ENCODE measurements at places on chromosomes 7 and 10.

GRCh38 chr10:128863411-128863810 lies 603.6 kb upstream of the MGMT start:
- no peak for DNase-seq

- no peak for DNase-seq
Measured at GRCh38 chr7:150992833-150993302, 2.1 kb downstream of the NOS3 start.

- no peak for DNase-seq
Measured at GRCh38 chr10:72550239-72550638, 75.6 kb downstream of the MICU1 start.

- no peak for DNase-seq
Measured at GRCh38 chr7:148699024-148699781, 500 bp downstream of the CUL1 start.

- DNase-seq, result no peak
Measured at GRCh38 chr7:12199363-12199762, 11.7 kb upstream of the TMEM106B start.

DNA sequence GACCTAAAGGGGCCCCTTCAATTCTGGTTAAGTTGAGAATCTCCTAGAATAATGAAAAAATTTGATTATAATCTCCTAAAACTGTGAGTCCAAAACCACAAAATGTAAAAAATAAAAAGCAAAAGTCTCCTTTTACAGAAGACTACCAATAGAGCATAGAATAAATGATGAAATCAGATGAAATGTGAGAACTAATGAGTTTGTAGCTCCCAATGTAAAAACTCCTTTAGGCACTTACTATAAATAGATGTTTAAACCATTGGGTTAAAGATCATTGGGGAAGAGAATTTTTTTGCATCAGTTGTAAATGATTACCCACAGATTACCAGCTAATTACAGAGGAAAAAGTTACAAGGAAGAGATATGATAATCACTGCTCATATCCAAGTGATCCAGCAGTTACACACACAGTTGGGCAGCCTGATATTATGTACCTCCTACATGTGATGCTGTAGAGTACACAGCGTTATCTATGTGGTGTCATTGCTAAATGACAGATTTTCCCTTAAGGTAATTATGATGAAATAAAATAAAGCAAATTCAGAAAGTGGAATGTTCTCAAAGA lies 282.7 kb upstream of the SEMA3D start:
- no peak for DNase-seq

GRCh38 chr7:69192134-69192533 lies 406.1 kb upstream of the AUTS2 start:
- DNase-seq, result no peak
